ENCODE measurements at places on chromosomes 3 and 15. TPM values are rescaled to one million over a fixed set of nuclear protein-coding genes. Genes with fewer than 3 reads are reported as not detected.
A peak's percentile ranks its signal among the peaks of the same experiment; 100 is the strongest.

The ST6GAL1 gene
- total RNA-seq = 59.5 TPM

The EPHA6 gene
- not detected for total RNA-seq

GRCh38 chr3:191328383-191328961 is 722 bp upstream of the CCDC50 start:
- no peak for DNase-seq

GRCh38 chr3:184786280-184786941 is 25.6 kb upstream of the VPS8 start:
- DNase-seq = no peak

GRCh38 chr15:73873889-73874511 is 636 bp downstream of the TBC1D21 start:
- no peak for DNase-seq

- no peak for DNase-seq
These were observed 31.7 kb upstream of the PRR23E start for GRCh38 chr3:127161236-127161635.

GRCh38 chr3:23796518-23796917 is 9.2 kb upstream of the UBE2E1 start:
- no peak for DNase-seq

GRCh38 chr15:64163659-64164362 is 989 bp upstream of the PPIB start:
- DNase-seq = no peak

The GCSAM gene
- not detected for total RNA-seq

GRCh38 chr15:79989682-79990081 is 18.7 kb upstream of the BCL2A1 start:
- no peak for DNase-seq

GRCh38 chr15:23910030-23910429 is 222.9 kb upstream of the NDN start:
- DNase-seq = no peak

DNA sequence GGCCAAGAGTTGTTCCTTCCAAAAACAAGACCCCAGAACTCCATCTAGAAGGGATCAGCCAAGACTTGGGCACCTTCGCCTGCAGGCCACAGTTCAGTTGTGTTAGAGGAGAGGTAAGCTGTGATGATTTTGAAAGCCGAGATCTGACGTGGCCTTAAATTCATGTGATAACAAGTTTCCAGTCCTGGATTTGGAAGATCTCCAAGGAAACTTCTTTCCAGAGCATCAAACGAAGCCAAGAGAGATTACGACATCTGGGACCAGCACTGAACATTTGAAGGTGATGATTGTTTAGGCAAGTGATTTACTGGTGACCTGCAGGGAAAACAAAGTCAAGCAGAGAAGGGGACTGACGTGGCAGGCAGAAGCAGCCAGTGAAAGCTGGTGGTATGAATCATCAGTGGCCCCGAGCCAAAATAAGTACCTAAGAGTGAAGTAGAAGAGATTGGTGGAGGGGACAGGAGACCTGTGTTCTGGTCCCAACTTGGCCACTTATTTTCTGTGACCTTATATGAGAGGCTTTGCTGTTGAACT is 339.0 kb upstream of the PROK2 start:
- peak; percentile 50 for DNase-seq

DNA sequence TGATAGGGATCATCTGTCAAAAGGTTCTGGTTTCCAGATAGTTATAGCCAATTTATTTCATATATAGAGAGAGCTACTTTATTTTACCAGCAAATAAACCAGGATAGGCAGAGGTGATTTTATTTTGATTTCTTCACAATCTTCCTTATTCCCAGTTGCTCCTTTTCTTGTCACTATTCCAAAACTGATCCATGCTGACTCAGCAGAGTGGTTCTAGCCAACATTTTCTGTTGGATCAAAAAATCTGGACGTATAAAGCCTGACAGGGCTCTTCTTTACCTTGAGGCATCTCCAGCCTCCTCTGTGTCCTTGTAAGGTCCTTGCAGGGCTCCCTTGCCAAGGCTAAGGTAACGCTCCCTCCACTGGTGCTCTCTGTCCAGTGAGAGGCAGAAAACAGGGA is 15.8 kb downstream of the HDC start:
- DNase-seq = no peak

All from pulmonary artery endothelial cell (primary cell).